ENCODE measurements at places on chromosomes 7 and 10.
A peak's percentile ranks its signal among the peaks of the same experiment; 100 is the strongest.

- DNase-seq: no peak
Observed at GRCh38 chr7:130322615-130323014, 22.0 kb upstream of the CPA5 start.

DNA sequence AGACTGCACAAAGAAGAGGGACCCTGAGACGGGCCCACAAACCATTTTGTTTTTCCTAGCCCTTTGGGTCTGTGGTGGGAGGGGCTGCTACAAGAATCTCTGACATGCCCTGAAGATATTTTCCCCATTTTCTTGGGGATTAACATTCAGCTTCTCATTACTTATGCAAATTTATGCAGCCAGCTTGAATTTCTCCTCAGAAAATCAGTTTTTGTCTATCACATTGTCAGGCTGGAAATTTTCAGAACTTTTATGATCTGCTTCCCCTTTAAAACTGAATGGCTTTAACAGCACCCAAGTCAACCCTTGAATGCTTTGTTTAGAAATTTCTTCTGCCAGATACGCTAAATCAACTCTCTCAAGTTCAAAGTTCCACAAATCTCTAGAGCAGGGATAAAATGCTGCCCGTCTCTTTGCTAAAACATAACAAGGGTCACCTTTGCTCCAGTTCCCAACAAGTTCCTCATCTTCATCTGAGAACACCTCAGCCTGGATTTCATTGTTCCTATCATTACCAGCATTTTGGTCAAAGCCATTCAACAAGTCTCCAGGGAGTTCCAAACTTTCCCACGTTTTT lies 560.0 kb upstream of the KCND2 start:
- no peak for DNase-seq

GRCh38 chr10:104232613-104233102 lies 494 bp upstream of the CFAP43 start:
- DNase-seq: no peak

DNA sequence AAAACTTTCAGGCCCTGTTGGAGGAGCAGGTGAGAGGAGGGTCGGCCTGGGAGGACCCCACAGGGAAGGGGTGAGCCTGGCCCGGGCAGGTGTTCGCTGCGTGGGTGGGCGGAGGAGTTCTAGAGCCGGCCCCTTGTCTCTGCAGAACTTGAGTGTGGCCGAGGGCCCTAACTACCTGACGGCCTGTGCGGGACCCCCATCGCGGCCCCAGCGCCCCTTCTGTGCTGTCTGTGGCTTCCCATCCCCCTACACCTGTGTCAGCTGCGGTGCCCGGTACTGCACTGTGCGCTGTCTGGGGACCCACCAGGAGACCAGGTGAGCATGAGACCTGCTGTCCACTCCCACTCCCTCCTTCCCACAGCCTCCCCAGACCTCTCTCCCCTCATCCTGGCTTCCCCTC lies 5.6 kb downstream of the ZNHIT1 start:
- no peak for DNase-seq

GRCh38 chr10:21337171-21337792 lies 188.2 kb downstream of the SKIDA1 start:
- DNase-seq: no peak

- DNase-seq: no peak
Observed at GRCh38 chr7:42770114-42770513, 141.8 kb downstream of the C7orf25 start.

- DNase-seq: no peak
Observed at GRCh38 chr7:111413739-111414138, 148.6 kb downstream of the IMMP2L start.

- DNase-seq: no peak
Observed at GRCh38 chr7:73345538-73345937, 17.6 kb downstream of the FKBP6 start.

- peak; percentile 37 for DNase-seq
Observed at GRCh38 chr10:129764011-129764900, 199.8 kb downstream of the EBF3 start.

DNA sequence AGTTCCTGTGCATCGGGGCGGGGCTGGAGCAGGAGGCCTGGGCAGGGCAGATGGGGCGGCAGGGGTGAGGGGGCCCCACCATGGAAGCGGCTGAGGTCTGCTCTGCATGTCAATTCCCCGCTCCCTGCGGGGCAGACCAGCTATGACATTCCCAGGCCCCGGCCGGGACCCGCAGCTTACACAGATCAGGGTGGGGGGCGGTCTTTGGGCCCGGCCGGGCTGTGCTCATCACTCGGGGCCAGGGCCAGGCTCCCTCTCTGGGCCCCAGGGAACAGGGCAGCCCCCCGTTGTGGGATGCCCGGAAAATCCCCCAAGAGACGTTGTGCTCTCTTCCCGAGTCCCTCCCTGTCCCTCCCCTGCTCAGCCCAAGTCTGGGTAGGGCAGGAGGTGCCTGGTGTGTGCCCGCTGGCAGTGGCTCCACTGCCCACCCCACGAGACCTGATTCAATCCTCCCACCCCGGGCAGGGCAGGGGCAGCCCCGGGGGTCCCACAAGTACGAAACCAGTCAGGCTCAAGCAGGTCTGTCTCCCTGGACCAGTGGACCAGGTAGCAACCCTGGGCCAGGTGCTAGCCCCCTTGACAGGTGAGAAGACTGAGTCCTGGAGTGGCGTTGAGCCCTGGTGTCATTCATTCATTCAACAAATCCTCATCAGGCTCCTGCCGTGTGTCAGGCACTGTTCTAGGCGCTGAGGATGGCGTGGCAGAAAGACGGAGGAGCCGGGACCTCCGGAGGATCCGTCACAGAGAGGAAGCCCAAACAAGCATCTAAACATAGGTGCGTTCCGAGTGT lies 29.0 kb downstream of the MICALL2 start:
- DNase-seq: no peak

GRCh38 chr10:125159932-125160855 lies at the start of gene CTBP2:
Gene CTBP2 (minus strand): TSS chr10:125160563.
- peak; percentile 44 for DNase-seq

DNA sequence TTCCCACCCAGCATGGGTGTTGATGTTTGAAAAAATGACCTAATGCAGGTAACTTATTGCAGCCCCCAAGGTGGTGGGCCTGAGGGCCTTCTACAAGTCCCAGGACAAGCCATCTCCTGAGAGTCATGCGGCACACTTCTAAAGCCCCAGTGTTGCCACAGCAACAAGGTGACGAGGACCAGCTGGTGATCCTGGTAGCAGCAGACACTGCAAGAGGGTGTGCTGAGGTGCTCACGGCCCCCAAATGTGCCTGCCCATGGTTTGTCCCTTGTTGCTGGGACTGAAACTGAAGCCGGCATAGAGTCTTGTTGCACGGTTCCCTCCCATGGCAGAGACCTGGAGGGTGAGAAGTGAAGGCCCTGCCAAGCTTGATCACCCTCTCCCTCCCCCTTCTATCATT lies 333.2 kb upstream of the MGMT start:
- no peak for DNase-seq

- no peak for DNase-seq
Observed at GRCh38 chr7:44858161-44858560, 10.3 kb upstream of the H2AZ2 start.

DNA sequence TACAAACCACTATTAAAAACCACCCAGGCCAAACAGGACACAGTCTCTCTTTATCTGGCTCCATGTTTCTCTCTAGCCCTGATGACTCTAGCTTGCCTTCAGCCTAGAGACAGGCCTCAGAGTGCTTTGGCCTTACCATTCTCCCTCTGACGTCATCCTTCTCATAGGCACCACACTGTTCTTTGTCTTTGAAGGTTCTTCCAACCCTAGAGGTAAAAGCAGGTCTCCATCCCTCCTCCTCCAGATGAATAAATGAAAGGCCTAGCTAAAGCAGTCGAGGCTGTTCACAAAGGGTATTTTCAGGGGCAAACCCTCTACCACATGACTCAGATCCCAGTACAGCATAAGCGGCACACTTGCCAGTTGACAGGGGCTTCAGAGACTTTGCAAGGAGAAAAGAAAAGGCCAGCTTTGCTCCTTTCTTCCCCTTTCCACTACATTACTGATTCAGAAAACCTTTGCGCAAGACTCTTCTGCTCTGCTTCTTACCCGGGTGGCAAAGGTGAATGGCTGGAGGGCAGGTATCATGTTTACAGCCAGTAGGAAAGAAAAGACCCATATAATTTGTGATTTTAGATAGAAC lies 14.8 kb downstream of the NFE2L3 start:
- no peak for DNase-seq

GRCh38 chr10:84211566-84211965 lies 13.8 kb downstream of the LRIT2 start:
- no peak for DNase-seq

GRCh38 chr7:28739128-28739527 lies 219.0 kb downstream of the TRIL start:
- DNase-seq: no peak

DNA sequence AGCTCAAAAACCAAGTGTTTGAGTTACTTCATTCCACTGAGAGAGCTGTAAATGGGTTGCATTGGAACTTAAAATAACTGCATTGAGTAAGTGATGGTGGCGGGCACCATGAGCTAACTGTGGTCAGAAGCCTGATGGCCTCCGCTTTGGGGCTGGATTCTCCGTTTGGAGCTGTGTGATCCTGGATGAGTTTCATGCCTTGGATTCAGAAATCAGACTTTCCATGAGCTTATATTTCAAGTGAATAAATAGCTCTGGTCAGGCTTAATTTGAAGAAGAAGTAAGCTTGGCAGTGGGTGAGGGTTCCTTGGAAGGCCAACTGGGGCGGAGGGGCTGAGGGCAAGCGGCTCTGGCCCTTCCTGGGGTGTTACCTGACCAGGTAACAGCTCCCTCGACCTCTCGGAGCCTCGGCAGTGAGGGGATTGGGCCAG lies 5.6 kb downstream of the HTRA1 start:
- no peak for DNase-seq

DNA sequence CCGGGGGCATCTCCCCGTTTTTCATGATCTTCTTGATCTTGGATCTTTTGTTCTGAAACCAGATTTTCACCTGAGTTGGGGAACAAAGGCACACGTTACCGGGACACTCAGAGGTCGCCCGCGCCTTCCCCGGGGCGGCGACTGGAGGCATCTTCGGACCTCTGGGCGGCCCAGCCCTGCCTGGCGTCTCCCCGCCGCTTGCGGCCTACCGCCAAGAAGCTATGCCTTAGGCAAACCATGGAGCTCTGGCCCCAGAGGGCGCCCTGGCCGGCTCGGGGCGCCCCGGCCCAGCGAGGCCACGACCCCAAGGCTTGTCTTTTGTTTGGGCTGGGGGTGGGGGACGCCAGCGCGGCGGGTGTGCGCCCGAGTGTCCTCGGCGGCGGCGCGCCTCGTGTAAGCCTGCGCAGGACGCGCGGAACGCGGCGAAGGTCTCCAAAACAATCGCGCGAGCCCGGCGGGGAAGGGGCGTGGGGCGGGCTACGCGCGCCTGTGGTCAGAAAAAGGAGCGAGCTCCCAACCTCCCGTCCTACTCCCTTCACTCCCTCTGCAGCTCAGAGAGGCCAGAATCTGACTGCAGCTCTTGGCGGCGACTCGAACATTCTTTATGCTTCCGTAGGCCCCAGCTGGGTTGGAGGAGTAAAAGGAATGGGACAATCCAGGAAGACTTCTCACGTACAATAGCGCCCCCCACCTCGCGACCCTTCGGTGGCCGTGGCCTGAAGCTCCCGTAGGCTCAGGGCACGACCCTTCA lies 3.5 kb downstream of the DLX5 start:
- no peak for DNase-seq

DNA sequence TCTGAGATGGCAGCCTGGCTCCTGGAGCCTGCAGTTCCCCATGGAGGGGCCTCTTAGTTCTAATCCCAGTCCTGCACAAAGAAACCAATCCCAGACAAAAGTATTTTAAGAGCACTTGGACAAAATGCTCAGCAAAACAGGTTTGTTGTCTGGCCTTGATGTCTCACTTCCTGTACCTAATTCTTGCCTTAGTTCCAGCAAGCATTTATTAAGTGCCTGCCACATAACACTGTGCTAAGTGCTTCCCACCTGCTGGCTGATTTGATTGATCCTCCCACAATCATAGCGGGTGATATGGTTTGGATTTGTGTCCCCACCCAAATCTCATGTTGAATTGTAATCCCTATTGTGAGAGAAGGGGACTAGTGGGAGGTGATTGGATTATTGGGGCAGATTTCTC lies 65.7 kb upstream of the HABP2 start:
- DNase-seq: no peak

GRCh38 chr10:84700668-84701369 lies 372.4 kb downstream of the CCSER2 start:
- no peak for DNase-seq

DNA sequence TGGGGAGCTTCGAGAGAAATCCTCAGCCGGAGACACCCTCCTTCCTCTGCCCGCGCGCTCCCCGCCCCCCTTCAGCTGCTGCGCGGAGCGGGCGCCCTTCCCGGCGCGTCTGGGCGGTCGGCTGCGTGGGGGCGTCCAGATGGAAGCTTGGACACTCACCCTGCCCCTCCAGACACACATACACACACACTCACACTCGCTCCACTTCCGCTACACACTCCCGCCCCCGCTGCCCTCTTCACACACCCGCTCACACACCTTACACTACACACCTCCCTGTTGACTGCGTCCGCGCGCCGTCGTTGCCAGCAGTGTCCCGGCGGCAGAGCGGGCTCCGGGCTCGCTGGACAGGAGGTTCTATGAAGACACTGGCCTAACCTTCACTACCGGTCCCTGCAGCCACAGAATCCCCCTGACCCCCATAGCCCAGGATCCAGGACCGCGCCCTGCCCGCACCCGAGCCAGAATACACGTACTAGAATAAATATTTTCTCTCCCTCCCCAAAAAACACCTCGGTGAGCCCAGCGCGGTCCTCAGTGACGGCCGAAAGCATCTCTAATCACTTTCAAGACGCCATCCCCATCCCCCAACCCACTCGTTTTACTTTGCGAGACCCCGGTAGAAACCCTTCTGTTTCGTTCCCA lies 1.1 kb upstream of the EGR2 start:
- peak; percentile 73 for DNase-seq

GRCh38 chr7:69600710-69601519 lies 2.6 kb downstream of the AUTS2 start:
- DNase-seq: no peak

DNA sequence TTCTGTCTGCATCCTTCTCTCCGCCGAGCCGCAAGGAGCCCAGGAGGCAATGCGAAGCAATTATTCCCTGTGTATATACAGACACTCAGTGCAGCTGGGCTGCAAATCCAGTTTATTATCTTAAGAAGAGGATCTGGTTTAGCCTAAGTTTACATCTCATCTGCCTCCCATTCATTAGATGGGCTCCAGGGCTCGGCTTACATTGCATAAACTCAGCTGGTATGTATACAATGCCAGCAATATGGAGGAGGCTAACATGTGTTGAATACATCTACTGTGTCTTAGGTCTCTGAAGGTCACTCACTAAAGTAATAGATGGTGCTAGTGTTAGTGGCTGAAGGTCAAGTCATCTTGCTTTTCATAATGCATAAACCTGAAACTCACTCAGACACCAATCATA lies 996.8 kb downstream of the KCNMA1 start:
- no peak for DNase-seq

- no peak for DNase-seq
Observed at GRCh38 chr10:7337431-7338171, 73.2 kb downstream of the SFMBT2 start.

GRCh38 chr10:47329855-47330254 lies 7.6 kb downstream of the GDF2 start:
- no peak for DNase-seq

GRCh38 chr7:29254591-29254990 lies 60.0 kb downstream of the CHN2 start:
- no peak for DNase-seq

GRCh38 chr10:77661100-77661499 lies 23.5 kb upstream of the KCNMA1 start:
- DNase-seq: no peak

GRCh38 chr10:11435581-11435981 lies 175.9 kb downstream of the USP6NL start:
- DNase-seq: no peak

GRCh38 chr7:149475121-149476045 lies 14.5 kb upstream of the ZNF777 start:
- DNase-seq: no peak

All from CD8-positive, alpha-beta T cell (primary cell).